RWPE1 (cell line): ENCODE measurements at places on chromosomes 6 and 20.

DNA sequence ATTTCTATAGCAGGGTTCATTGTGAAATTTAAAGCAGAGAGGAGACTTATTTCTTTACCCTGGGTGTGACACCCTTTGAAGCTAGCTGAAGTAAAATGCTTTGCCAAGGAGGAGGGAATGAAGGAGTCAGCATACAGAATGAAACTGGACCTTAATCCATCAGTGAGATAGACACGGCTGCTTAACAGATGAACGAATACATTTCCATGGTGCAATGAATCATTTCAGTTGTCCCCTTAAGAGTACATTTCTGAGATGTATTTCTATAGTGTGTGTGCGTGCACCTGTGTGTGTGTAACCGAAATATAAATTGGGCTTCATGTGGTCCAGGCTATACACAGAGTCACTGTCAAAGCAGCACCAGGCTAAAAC, 73.8 kb upstream of the CD93 start:
- no peak for DNase-seq

DNA sequence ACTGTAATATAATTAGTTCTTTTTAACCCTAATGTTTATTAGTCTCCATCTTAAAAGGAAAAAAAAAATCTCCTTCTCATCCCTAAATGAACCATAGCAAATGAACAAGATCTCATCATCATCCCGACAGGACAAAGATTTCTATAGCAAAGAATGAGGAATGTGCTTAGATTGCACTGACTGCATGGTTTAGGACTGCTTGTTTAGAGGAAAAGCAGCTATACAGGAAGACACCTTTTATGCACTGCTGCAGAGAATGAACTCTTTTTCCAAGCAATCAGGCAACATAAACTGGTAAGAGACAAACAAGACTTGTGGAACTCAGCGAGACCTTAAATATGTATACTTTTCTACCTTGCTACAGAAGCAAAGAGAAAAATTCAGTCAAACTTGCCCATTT, 26.8 kb downstream of the CSNK2A1 start:
- DNase-seq: no peak

DNA sequence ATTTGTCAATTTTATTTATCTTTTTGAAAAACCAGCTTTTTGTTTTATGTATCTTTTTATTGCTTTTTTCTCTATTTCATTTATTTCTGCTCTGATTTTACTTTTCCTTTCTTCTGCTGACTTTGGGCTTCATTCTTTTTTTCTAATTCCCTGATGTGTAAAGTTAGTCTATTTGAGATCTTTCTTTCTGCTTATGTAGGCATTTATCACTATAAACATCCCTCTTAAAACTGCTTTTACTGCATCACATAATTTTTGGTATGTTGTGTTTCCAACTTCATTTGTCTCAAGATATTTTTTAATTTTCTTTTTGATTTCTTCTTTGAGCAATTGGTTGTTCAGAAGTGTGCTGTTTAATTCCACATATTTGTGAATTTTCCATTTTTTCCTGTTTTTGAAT, 174.8 kb downstream of the SLC24A3 start:
- DNase-seq: no peak

GRCh38 chr6:128131566-128131965, 230.7 kb upstream of the THEMIS start:
- no peak for DNase-seq

- DNase-seq: no peak
Measured at GRCh38 chr20:34435589-34435988, 72.5 kb downstream of the ITCH start.

DNA sequence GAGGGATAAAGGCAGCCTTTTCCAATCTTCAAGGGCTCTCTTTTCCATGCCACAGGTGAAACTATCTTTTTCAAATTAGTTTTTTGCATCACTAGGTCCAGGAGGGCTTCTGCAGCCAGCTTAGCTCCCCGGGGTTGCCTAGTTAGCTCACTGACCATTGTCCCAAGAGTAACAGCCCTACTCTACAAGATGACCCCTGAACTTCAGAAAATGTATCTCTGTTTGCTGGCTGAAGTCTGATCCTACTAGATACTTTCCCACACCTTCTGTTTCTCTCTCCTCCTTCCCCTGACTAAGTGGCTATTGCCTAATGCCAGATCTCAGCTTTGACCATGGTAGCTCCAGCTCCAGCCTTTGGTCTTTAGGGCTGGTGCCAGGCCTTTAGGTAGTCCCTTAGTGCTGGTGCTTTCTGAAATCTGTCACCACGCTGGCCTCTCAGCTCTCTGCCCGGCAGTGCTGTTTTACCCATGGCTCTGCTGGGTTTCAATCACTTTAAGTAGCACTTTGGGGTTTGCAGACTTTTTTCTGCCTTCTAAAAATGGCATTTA, 255.1 kb downstream of the RNGTT start:
- no peak for DNase-seq

GRCh38 chr20:19729672-19730071, 28.4 kb upstream of the RIN2 start:
- DNase-seq: no peak

GRCh38 chr6:14946753-14947152, 299.1 kb upstream of the JARID2 start:
- DNase-seq: no peak

DNA sequence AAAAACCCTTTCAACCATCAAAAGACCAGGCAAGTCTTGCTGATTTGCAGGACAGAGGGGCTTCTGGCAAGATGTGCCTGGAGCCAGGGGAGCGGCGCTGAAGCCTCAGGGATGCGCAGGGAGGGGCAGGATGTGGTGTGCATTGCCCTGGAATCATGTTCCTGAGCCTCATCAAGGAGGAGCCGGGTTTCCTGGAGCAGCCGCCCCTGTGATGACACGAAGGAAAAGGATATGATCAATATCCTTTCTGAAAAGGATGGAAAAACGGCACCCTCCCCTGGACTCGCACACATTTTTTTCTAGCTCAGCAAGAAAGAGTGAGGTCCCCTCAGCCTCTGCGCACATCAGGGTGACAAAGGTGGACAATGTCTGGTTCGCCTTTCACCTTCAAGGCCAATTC, 173.1 kb upstream of the SSTR4 start:
- DNase-seq: peak; percentile 62

DNA sequence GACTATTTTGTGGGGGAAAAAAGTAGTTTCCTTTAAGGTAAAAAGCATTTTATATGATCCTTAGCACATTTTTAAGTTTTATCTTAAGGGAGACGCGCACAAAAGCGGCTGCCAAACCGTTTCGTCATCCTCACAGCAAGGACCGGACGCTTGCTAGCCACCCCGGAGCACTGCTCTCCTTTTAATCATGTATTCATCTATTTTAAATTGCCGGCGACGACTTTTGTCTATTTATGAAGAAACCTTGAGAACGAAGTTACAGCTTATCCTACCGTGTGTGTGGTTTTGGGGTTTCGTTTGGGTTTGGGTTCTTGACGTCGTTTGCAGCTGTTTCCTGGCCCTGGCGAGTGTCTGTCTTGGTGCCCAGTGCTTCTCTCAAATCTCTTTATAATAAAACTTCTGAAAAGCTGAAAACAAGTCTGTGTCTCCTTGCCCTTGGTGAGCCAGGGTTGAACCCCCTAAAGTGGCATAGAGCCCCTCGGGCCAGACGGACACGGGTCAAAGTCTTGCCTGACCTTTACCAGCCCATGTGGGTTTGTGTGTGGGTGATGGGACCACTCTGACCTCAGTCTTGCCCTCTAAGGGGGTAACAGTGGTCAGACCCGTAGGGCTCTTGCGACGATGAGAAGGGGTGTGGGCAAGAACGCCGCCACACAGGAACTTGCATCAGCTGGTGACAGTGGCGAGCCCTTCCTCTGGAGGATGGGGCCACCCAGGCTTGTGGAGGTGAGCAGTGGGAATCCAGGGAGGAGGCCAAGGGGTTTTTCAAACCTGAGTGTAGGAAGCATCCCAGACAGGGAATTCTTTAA, 117.6 kb downstream of the JPH2 start:
- DNase-seq: no peak

DNA sequence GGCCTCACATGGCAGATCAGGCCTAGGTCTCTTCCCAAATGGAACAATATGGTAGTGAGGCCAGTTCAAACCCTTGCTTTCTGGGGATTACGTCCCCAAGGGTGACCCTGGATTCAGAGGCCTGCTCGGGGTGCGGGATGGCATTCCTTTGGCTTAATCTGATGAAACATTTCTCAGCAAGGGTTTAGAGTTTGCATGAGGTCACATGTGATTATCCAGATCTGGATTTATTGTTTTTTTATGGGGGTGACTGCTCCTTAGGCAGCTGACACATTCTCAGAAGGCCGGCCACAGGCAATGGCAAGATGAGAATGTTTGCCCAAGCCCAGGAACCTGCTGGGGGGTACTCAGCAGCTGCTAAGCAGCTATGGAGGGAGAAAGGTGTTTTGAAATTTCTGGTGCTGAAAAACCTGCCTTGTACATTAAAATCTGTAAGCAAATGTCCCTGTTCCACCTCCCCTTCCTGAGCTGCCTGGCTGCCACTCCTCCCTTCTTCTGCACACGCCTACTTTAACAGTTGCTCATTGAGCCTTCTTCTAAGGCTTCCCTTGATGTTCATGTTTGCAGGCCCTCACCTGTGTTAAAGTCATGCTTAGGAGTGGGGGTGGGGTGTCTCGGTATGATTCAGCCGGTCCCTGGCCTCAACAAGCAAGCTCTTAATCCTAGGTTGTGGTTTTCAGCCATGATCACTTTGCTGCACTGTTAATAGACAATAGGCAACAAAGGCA, 37.9 kb upstream of the FUCA2 start:
- peak; percentile 64 for DNase-seq

DNA sequence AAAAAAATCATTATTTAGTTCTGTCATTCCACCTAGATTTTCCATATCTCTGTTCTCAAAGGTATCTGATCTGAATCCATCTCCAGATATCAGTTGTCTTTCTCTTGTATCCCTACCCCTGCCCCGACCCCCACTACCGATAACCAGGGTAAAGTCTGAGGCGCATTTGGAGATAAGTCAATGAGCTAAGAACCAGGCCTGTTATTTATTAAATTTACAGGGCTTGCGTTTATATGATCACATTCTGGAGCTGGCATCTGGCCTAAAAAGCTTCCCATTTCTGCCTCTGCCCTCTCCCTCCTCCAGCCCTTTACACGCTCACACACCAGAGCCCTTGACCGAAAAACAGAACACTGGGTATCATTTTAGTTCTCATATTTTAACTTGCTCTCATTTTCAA, 144.7 kb downstream of the ALDH8A1 start:
- no peak for DNase-seq

- DNase-seq: no peak
Measured at GRCh38 chr6:41938590-41939175, 2.9 kb downstream of the CCND3 start.

- DNase-seq: no peak
Measured at GRCh38 chr6:157244175-157244574, 79.1 kb downstream of the TMEM242 start.

GRCh38 chr6:156658186-156658965, 118.8 kb upstream of the ARID1B start:
- no peak for DNase-seq

- peak; percentile 27 for DNase-seq
Measured at GRCh38 chr6:142682985-142683384, 262.0 kb downstream of the HIVEP2 start.

DNA sequence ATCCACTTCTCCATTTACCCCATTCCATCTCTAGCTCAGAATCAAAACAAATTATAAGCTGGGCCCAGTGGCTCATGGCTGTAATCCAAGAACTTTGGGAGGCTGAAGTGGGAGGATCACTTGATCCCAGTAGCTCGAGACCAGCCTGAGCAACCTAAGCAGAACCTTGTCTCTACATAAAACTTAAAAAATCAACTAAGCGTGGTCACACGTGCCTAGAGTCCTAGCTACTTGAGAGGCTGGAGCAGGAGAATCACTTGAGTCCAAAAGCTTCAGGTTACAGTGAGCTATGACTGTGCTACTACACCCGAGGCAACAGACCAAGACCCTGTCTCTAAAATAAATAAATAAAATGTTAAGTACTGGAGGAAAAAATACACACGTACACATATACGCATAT, 74.7 kb upstream of the RUNX2 start:
- DNase-seq: no peak

DNA sequence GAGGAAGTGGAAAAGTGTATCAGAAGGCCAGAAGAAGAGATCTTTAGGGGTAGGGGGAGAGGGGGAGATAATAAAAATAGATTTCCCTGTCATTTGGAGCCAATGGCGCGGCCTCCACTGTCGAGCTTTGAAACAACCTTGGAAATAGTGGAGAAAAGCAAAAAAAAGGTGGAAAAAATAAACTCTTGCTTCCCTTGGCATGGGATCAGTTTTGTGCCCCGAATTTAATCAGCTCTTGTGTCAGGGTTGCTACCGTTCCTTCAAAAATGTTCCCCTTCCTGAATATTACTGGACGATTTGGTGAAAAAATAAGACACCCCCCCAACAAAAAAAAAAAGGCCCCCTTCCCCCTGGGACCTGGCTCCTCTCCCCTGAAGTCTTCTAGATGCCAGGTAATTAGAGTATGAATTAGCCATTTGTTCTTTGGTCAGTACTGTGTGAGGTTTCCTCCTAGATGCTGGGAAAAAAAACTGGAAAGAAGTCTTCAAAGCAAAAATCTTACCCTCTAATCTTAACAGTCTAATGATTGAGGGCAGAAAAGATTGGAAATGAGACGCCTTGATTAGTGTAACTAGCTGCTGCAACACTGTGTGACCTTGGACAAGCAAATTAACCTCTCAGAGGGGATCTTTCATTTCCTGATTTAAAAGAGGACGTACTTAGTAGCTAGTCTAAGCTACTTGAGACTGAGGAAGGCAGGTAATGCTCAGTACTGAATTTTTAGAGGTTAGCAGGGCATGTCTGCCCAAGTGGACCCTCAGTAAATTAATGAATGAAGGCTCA, 872 bp upstream of the RBM39 start:
- DNase-seq: no peak

GRCh38 chr6:22727710-22728109, 158.3 kb downstream of the HDGFL1 start:
- DNase-seq: no peak

GRCh38 chr20:39213476-39214145, 251.5 kb downstream of the DHX35 start:
- DNase-seq: no peak

- DNase-seq: no peak
Measured at GRCh38 chr6:5280920-5281319, 19.6 kb downstream of the FARS2 start.

DNA sequence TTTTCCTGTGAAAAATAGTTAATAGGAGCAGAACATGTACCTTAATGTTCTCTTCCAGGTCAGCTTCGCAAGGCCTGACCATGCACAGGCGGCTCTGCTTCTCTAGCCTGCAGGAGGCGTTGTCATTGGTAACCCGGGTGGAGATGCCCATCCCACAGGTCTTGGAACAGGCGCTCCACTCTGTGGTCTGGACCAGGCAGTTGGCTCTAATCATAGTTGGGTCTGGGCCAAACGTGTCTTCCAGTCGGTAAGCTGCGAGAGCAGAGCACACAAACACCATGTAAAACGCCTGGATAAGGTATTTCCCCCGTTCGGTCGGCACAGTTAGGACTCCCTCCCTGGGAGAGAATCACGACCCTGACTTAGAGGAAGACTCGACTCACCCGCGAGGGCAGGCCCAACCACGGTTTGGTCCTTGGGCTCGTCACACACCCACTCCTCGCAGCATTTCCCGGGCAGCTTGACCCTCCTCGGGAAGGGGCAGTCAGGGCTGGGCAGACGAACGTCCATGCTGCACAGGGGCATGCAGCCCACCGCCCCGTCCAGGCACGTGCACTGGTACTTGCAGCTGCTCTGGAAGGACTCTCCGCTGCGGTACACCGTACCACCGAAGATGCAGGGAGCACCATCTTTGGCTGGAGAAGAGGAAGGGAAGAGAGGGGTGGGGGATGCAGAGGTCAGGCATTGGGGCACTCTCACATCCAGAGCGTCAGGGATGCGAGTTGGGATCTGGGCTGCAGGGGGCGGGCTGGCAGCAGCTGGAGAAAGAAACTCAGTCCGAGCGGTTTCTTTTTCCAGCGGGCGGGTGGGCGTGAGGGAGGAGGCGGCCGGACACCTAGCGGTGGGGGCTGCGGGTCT, 1.0 kb downstream of the CCN2 start:
- peak; percentile 44 for DNase-seq
